ENCODE measurements at places on chromosomes 13 and 19. TPM values are rescaled to one million over a fixed set of nuclear protein-coding genes. Genes with fewer than 3 reads are reported as not detected.

The PBX4 gene
- total RNA-seq: not detected

- no peak overlapping the region for H3K27ac ChIP-seq
- H3K4me1 ChIP-seq: peaks cover 26% of the 10 kb centered on the region
- peaks cover 53% of the 10 kb centered on the region for H3K27me3 ChIP-seq
- no peaks in the 10 kb centered on the region for H3K36me3 ChIP-seq
Observed at GRCh38 chr19:12884926-12885748, 1.9 kb downstream of the KLF1 start.

DNA sequence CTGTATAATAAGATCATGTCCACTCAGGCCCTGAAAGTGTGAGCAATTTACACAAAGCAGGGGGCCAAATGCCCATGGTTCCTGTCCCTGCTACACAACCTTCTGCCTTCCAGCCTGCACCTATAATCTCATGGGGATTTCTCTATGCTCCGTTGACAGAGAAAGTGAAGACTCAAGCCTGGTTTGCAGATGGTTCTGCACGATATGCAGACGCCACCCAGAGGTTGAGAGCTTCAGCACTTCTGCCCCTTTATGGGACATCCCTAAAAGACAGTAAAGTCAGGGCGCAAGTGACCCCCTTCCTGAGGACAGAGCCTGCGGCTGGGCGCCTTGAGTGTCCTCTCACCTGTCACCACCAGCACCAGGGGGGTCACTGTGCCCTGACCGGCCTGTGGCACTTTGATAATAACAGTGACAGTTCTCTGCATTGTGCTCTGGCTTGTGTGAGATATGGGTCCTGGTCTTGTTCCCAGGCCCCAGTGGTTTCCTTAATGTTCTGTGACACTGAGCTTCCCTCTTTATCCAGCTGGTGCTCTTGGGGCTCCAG is 15.1 kb downstream of the LILRA5 start:
- H3K27ac ChIP-seq: no peak overlapping the region
- no peak overlapping the region for H3K4me3 ChIP-seq
- peaks cover 55% of the 10 kb centered on the region for H3K27me3 ChIP-seq
- H3K4me1 ChIP-seq: no peaks in the 10 kb centered on the region
- DNase-seq: no peak

DNA sequence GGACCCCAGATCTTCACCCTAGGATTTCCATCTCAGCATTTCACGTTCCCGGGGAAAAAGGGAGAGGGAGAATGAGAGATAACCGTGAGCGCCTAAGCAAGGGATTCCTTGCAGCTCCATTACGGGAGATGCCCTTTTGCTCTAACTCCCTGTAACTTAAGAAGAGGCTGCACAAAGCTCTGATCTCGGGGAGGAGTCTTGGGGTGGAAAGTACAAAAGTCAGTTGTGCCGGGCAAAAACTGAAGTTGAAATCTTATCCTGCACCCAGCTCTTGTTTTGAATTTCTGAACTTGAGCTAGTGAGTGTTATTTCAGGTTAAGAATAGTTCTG is 256.4 kb upstream of the SOX21 start:
- H3K36me3 ChIP-seq: no peaks in the 10 kb centered on the region
- H3K4me1 ChIP-seq: peaks cover 14% of the 10 kb centered on the region
- DNase-seq: no peak
- H3K4me3 ChIP-seq: peak overlapping the region; percentile 57
- H3K27me3 ChIP-seq: peaks cover 89% of the 10 kb centered on the region

DNA sequence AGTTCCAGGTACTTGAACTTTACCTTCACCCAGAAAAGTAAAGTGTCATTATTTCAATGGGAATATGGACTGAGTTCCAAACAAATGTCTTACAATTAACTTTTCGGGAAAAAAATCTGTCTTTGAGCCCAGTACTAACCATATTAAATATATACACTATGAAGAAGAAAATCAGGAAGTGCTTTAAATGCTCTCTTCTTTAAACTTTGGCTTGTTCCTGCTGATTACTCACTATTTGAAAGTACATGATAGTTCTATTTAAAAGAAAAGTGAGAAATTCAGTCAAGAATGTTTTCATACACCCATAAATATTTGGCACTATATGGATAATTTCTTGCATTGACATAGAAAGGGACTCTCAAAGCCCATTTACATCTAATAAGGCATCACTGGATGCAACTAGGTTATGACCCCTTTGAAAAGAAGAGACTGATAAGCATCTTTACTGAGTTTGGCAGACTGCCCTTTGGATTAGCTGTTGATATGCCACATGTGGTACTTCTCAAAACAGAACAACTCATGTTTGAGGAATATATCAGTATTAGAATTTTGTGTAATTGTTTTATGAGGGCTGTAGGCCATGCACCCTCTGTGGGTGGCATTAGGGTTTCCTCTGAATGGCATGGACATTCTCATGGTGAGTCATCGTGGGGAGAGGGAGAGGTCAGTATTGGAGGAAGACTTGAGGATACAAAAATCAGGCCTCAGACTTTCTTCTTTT is 25.0 kb upstream of the VWA8 start:
- no peak overlapping the region for H3K27ac ChIP-seq
- no peaks in the 10 kb centered on the region for H3K4me1 ChIP-seq
- H3K36me3 ChIP-seq: no peaks in the 10 kb centered on the region
- DNase-seq: no peak
- no peaks in the 10 kb centered on the region for H3K27me3 ChIP-seq

The MYO9B gene
- 30.7 TPM for total RNA-seq

DNA sequence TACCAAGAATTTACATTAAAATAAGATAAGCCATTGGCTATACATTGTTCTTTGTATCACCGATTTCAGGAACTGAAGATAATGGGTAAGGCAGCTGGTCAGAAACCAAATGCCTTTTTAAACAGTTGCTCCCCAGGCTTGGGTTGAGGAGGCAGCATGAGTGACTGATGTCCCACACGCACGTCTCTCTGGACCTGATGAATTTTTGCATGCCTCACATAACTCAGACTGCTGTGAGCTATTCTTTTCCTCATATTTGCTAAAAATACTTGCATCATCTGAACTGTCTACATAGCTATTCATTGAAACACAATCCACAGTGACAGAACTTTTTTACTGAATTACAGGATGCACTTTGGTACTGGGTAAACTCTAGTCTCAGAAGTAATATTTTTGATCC is 123.6 kb upstream of the MAB21L1 start:
- peak overlapping the region; percentile 61 for H3K27ac ChIP-seq
- no peak overlapping the region for H3K4me3 ChIP-seq
- no peak for DNase-seq

DNA sequence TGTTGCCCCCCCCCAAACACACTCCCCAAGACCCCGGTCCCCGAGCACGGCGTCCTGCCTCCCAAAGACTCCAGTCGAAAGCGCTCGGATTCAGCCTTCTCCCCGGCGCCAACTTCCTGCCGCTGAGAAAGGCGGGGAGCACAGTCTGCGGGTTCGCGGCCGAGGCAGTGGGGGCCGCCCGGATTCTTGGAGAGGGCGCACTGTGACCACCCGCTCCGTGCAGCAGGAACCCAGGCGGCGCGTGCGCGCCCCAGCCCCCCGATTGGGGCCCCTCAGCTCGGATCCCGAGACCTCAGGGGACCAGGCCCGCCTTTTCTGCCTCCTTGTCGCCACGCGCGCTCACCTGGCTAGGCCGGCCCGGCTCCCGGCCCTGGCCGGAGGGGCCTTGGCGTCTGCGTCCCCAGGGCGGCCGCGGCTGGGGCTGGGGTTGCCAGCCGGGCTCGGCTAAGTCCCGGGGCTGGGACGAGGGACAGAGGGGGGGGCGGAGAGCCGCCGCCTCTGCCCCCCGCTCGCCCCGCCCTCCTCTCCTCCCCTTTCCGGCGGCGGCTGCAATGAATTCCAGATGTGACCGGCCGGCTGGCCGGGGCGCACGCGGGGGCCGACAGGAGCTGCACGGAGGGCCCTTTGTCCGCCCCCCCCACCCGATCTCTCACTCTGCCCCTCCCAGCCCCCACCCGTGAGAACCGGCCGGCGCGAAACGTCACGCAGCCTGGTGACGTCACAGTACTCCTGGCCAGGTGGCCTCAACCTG is at the start of gene S1PR2:
TSS of gene S1PR2 (minus strand) at position 471 of the 751 bp plus-strand sequence. CDS start 6,426 bp downstream, outside the sequence.
- peak within 1 kb of the TSS; percentile 93 for H3K4me3 ChIP-seq
- H3K27me3 ChIP-seq: peaks cover 16% of the 10 kb centered on the region
- H3K4me1 ChIP-seq: peaks cover 65% of the 10 kb centered on the region
- DNase-seq: peak; percentile 85
- no peaks in the 10 kb centered on the region for H3K36me3 ChIP-seq
- peak within 1 kb of the TSS; percentile 95 for H3K27ac ChIP-seq

DNA sequence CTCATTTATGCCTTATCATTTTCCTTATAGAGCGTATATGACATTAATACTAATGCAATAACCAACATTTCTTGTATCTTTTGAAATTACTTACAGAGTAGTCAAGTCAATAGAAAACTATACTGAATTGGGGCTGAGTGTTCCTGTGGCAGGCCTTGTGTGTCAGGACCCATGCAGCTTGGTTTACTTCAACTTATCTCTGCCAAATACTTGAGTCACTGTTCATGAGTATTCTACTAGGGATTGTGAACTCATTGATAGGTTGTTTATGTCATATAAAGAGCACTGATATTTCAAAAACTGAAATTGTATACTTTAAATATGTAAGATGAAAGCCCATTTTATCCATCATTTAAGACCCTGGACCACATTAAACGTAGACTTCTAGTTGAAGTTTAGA is 688.6 kb upstream of the SLITRK1 start:
- no peaks in the 10 kb centered on the region for H3K36me3 ChIP-seq
- H3K4me3 ChIP-seq: no peak overlapping the region
- no peaks in the 10 kb centered on the region for H3K27me3 ChIP-seq
- H3K4me1 ChIP-seq: no peaks in the 10 kb centered on the region
- DNase-seq: no peak

GRCh38 chr13:73351730-73352129 is 292.9 kb downstream of the KLF5 start:
- DNase-seq: no peak
- no peak overlapping the region for H3K27ac ChIP-seq
- H3K27me3 ChIP-seq: no peaks in the 10 kb centered on the region
- H3K4me3 ChIP-seq: no peak overlapping the region
- no peaks in the 10 kb centered on the region for H3K36me3 ChIP-seq

DNA sequence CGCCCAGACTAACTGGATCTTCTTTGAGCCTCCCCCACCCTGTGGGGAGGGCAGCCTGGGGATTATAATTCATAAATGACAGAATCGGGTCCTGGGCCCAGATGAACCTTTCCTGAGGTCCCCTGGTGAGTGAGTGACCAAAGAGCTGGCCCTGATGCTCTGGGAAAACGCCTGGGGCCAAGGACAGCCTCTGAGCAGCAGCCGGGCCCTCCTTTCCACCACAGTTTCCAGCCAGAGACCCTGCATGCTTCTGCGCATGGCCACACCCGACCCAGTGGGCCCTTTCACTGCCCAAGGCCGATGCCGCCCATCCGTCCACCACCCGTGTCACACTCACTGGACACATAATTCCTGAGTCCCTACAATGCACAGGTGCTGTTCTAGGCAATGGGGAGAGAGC is 43.6 kb upstream of the CCNE1 start:
- H3K27ac ChIP-seq: no peak overlapping the region
- DNase-seq: no peak
- peaks cover 3% of the 10 kb centered on the region for H3K4me1 ChIP-seq
- no peaks in the 10 kb centered on the region for H3K36me3 ChIP-seq
- H3K4me3 ChIP-seq: no peak overlapping the region

The CLC gene
- total RNA-seq: not detected

The PLIN4 gene
- 162 TPM for total RNA-seq

The ELSPBP1 gene
- not detected for total RNA-seq

DNA sequence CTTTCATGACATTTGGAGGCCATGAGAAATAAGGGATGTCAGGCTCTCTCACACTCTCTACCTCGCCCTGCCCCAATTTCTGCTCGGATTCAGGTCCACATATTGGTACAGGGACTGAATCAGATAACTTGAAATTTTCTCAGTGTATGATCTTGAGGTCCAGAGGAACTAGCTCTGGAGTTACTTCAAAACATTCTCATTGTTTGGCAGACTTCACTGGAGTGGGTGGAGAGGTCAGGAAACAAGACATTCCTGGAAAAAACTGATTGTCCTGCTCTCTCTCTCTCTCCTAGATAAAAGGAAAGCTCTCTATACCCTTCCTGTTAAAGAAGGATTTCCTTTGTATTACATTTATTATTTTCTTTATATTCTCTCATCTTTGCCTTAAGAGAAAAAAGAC is 428.1 kb upstream of the DACH1 start:
- H3K27me3 ChIP-seq: no peaks in the 10 kb centered on the region
- no peaks in the 10 kb centered on the region for H3K36me3 ChIP-seq
- H3K4me3 ChIP-seq: no peak overlapping the region

The KCNN4 gene
- 0.38 TPM for total RNA-seq

DNA sequence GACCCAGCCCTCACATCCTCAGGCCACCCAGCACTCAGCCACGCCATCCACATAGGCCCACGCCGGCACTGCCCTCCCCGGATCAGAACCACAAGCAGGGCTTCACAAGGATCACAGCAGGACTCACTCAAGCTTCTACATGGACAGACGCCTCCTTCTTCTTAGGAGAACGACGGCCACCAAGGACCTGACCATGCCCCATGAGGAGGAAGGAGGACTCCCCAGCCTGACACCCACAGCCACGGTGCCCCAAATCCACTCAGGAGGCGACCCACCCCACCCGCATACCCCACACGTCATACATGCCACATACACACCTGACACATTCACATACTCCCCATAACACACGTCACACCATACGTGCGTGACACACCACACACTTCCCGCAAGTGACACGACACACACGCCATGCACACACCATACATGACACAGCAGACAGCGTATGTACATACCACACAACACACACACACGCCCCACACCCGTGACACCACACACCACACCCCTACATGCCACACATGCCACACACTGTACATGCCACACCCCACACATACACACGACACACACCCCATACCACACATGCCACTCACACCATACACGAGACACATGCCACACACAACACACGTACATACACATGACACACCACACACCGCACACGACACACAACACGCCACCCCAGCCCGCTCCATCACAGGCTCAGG is 50.4 kb downstream of the MLLT1 start:
- peaks cover 63% of the 10 kb centered on the region for H3K4me1 ChIP-seq
- DNase-seq: no peak
- peaks cover 36% of the 10 kb centered on the region for H3K36me3 ChIP-seq
- no peaks in the 10 kb centered on the region for H3K27me3 ChIP-seq

DNA sequence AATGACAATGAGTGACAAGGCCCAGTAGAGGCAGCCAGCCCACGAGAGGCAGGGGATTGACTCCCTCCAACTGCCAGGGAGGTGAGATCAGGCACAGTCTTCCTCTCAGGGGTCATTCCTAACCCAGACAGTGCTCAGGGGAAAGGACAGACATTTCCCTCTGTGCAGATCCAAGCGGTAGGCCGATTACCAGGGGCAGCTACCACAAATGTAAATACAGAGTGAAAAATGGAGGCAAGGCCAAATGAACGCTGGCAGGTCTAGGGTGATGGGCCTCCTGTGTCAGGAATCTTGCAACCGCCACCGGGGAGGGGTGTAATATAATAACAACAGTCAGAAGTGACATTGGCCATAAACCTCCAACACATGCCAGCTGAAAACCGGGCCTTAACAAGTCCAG is 881.4 kb downstream of the UQCRFS1 start:
- H3K4me1 ChIP-seq: no peaks in the 10 kb centered on the region
- H3K27me3 ChIP-seq: peaks cover 22% of the 10 kb centered on the region
- H3K4me3 ChIP-seq: no peak overlapping the region

GRCh38 chr13:48595431-48596429 is 58.0 kb upstream of the CYSLTR2 start:
- peak overlapping the region; percentile 28 for H3K27ac ChIP-seq
- H3K36me3 ChIP-seq: no peaks in the 10 kb centered on the region
- peak; percentile 49 for DNase-seq
- no peaks in the 10 kb centered on the region for H3K27me3 ChIP-seq

The EDNRB gene
- total RNA-seq: 25.6 TPM
